ENCODE measurements at places on chromosomes 7 and 10.

DNA sequence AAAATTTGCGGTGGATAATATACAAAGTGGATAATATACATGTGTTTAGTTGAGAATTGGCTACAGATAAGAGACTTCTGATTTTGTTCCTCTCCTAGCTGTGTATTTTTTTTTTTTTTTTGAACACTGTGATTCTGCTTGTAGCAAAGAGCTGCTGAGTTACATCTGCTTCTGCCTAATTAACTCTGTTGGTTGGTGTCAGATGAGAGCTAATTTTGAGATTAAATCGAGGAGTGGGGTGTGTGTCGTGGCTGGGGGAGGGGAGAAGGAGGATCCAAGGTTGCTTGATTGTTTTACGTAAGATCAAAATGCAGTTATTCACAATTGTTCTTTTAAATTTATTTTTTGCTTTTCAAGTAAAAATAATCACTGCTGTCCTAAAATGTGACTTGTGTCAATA, 11.3 kb downstream of the KAT6B start:
- H3K4me1 ChIP-seq = peaks cover 30% of the 10 kb centered on the region
- no peak overlapping the region for H3K4me3 ChIP-seq
- DNase-seq = no peak
- H3K27ac ChIP-seq = no peak overlapping the region
- H3K36me3 ChIP-seq = no peaks in the 10 kb centered on the region

DNA sequence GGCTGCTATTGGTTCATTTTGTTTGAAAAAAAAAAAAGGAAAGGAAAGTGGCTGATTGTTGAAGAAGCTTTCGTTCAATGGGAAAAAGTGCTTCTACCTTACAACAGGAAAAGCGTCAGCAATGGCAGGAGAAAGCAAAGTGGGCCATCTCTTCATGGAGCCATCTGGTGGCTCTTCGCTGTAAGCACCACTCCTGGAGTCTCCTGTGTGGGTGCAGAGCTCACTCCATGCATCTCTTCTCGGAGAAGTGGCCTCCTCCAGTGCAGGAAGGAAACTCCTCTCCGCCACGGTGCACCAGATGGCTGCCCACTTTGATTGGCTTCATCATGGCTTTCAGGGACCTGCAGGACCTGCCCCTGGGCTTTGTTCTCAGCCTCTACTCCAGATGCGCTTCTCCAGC, 250.9 kb downstream of the PTEN start:
- H3K4me3 ChIP-seq = no peak overlapping the region
- peak; percentile 58 for DNase-seq
- no peak overlapping the region for H3K27ac ChIP-seq

DNA sequence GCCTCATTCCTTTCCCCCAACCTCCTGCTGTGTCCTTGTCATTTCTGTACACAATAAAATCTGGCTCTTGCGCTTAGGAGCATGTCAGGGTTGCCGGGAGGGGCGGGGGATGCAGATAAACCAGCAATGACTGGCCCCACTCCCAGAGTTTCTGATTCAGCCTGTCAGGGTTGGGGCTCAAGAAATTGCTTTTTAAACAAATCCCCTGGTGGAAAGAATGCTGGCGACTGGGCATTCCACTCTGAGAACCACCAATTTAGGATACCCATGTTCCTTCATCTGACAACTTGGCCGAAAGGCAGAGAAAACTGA, 376.4 kb downstream of the TCERG1L start:
- no peaks in the 10 kb centered on the region for H3K4me1 ChIP-seq
- no peak overlapping the region for H3K27ac ChIP-seq
- no peaks in the 10 kb centered on the region for H3K36me3 ChIP-seq
- H3K27me3 ChIP-seq = no peaks in the 10 kb centered on the region
- no peak for DNase-seq
- no peak overlapping the region for H3K4me3 ChIP-seq

- H3K27ac ChIP-seq = peak overlapping the region; percentile 95
- peaks cover 27% of the 10 kb centered on the region for H3K4me1 ChIP-seq
- peak overlapping the region; percentile 80 for H3K4me3 ChIP-seq
- no peak for DNase-seq
- peaks cover 28% of the 10 kb centered on the region for H3K36me3 ChIP-seq
Measured at GRCh38 chr7:107890493-107890961, 456 bp upstream of the DLD start.

DNA sequence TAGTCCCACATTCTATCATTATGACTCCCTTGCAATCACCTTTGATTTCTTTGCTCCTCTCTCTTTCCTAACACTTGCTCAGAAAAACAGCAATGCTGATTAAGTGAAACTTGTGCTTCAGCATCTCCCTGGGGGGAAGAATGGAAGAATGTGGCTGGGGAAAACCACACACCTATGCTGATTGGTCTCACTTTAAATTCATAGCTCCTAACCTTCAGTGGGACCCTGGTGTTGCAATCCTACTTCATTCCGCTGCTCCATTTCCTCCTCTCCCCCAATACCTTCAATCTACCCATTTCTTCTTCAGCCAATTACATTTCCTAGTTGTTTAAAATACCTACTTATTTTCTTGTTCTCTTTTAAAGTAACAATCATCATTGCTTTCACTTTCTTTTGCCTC, 1166.7 kb upstream of the C7orf33 start:
- no peaks in the 10 kb centered on the region for H3K36me3 ChIP-seq
- no peak for DNase-seq
- H3K27ac ChIP-seq = no peak overlapping the region
- H3K4me3 ChIP-seq = no peak overlapping the region

- no peaks in the 10 kb centered on the region for H3K4me1 ChIP-seq
- H3K27me3 ChIP-seq = no peaks in the 10 kb centered on the region
- no peak overlapping the region for H3K27ac ChIP-seq
Measured at GRCh38 chr7:113730309-113730955, 188.4 kb downstream of the PPP1R3A start.

GRCh38 chr10:89888321-89889070, 187.1 kb downstream of the KIF20B start:
- DNase-seq = peak; percentile 52
- H3K4me3 ChIP-seq = no peak overlapping the region
- H3K27ac ChIP-seq = no peak overlapping the region
- H3K27me3 ChIP-seq = no peaks in the 10 kb centered on the region
- no peaks in the 10 kb centered on the region for H3K36me3 ChIP-seq
- H3K4me1 ChIP-seq = peaks cover 29% of the 10 kb centered on the region

GRCh38 chr7:1662767-1663166, 7.3 kb upstream of the ELFN1 start:
- H3K4me1 ChIP-seq = peaks cover 26% of the 10 kb centered on the region
- DNase-seq = no peak
- no peaks in the 10 kb centered on the region for H3K36me3 ChIP-seq

- H3K4me1 ChIP-seq = peaks cover 36% of the 10 kb centered on the region
- H3K27ac ChIP-seq = no peak overlapping the region
- H3K27me3 ChIP-seq = no peaks in the 10 kb centered on the region
- H3K4me3 ChIP-seq = no peak overlapping the region
- DNase-seq = no peak
Measured at GRCh38 chr10:124532106-124532641, 70.6 kb downstream of the LHPP start.

DNA sequence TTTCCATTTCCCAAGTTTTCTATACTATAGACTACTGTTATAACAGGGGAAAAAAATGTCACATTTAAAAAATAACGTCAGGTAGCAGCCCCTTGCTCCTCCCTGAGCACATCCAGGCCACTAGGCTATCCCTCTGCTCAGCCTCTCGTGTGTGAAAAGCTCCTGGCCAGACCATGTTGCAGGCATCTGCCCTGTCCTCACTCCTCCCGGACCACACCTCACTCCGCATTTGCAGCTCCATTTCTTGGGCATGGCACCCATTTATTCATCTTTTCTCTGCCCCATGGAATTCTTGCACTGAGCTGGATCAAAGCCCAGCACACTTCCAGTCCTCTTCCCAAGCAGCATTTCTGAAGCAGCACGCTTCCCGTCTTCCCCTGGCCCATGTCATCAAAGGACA, 1.4 kb upstream of the GDF2 start:
- H3K27ac ChIP-seq = no peak overlapping the region
- DNase-seq = no peak
- no peaks in the 10 kb centered on the region for H3K4me1 ChIP-seq
- H3K4me3 ChIP-seq = no peak overlapping the region

DNA sequence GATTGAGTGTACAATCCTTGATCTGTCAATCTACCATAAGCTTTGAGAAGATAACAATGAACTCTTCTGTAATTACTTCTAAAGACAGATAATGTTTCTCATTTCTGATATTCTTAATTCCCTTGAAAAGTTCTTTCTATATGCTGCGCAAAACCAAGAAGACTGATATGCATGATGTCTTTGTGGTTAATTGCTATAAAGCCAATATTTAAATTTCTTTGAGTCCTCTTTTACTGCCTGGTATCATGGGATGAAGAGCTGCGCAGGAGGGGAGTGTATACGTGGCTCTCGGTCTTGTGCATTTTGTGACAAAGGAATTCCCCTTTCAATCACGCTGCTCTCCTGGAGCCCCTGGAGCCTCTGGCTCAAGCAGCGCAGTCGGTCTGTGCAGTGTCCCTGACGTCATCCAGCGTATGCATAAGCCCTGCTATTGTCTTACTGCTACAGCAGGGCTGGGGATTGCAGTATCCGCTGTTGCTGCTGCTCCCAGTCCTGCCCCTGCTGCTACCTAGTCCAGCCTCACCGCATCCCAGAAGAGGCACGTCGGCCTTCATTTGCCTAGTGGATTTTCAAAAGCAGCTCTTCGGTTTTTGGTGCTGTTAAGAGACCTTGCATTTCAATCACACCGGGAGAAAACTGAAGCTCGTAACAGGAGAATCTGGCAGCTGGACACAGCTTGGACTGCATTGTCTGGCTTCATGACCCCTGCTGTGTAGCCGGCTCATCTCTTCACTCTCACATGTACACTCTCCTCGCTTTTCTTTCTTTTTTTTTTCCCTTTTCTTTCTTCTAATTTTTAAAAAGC, 66.7 kb downstream of the ST7 start:
- no peak overlapping the region for H3K4me3 ChIP-seq
- no peak for DNase-seq
- H3K36me3 ChIP-seq = no peaks in the 10 kb centered on the region
- H3K27ac ChIP-seq = no peak overlapping the region
- no peaks in the 10 kb centered on the region for H3K27me3 ChIP-seq

DNA sequence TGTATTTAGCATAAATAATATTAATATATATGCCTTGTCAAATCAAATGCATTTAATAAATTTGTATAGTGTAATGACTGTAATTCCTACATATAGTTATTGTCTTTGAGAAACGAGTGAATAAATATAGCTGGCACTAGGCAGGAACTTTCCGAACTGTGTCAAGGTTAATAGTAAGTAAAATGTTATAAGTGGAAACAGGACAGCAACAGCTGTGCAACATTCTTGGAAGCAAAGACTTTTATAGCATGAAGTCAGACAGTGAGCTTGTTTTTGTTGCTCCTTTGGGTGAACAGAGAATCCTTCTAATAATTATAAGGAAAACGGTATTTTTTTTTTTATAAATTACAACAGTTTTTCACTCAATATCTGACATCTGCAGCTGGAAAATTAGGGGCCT, 14.0 kb upstream of the EXOC6 start:
- H3K36me3 ChIP-seq = no peaks in the 10 kb centered on the region
- no peak overlapping the region for H3K27ac ChIP-seq
- peaks cover 14% of the 10 kb centered on the region for H3K4me1 ChIP-seq
- no peak for DNase-seq

GRCh38 chr7:152411389-152411788, 24.4 kb downstream of the KMT2C start:
- DNase-seq = no peak
- H3K27me3 ChIP-seq = no peaks in the 10 kb centered on the region
- no peaks in the 10 kb centered on the region for H3K4me1 ChIP-seq
- H3K36me3 ChIP-seq = no peaks in the 10 kb centered on the region
- no peak overlapping the region for H3K4me3 ChIP-seq
- H3K27ac ChIP-seq = no peak overlapping the region

GRCh38 chr7:54565432-54565831, 23.3 kb downstream of the VSTM2A start:
- H3K36me3 ChIP-seq = no peaks in the 10 kb centered on the region
- no peaks in the 10 kb centered on the region for H3K4me1 ChIP-seq
- no peak for DNase-seq
- H3K4me3 ChIP-seq = no peak overlapping the region

DNA sequence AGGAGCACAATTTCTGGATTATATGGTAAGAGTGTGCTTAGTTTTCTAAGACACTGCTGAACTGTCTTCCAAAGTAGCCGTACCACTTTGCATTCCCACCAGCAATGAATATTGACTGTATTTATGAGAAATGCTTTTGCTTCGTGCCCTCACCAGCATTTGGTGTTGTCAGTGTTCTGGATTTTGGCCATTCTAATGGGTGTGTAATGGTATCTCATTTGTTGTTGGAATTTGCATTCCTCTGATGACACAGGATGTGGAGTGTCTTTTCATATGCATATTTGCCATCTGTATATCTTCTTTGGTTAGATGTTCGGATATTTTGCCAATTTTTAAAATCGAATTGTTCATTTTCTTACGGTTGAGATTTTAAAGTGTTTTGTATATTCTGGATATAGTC, 558.5 kb upstream of the FZD8 start:
- H3K4me3 ChIP-seq = no peak overlapping the region
- DNase-seq = no peak
- no peaks in the 10 kb centered on the region for H3K4me1 ChIP-seq
- H3K27ac ChIP-seq = no peak overlapping the region
- H3K36me3 ChIP-seq = no peaks in the 10 kb centered on the region

DNA sequence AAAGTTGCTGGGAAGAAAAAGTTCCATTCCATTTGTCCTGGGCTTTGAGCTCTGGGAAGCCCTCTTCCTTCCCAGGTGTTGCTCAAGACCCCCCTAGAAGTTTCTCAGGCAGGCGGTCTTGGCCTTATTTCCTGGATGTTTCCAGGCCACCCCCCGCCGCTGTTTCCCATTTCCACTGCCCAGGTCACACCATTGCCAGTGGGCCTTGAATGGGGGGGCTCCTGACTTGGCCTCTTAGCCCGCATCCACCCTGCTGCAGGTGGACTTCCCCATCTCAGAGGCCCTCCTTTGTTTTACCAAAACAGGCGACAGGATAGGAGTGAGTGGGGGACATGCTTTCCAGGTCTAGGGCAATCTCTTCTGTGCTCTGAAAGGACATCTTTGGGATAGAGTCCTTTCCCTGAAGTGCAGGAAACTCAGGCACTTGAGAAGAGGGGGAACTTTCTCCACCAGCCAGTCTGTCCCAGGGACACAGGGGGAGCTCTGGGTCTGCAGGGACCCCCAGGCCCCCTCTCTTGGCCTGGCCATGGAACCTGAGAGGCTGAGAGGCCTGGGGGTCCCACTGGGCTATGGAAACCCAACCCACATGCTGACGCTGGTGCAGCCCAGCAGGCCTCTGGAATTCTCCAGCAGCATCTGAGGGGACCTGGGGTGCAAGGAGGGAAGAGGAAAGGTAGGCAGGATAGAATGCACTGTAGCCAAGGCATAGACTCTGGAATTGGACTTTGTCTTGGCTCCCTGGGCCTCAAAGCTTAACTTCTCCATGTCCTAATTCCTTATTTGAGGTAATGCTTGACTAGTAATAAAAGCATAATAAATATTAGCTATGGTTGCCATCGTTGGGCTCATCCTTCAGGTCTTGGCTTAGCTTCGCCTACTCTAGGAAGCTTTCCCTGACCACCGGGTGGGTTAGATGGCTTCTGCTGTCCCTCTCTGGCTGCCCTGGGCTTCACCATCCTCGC, 17.6 kb downstream of the NEURL1 start:
- no peak for DNase-seq
- H3K4me1 ChIP-seq = peaks cover 2% of the 10 kb centered on the region
- H3K27ac ChIP-seq = no peak overlapping the region
- H3K36me3 ChIP-seq = no peaks in the 10 kb centered on the region
- H3K27me3 ChIP-seq = no peaks in the 10 kb centered on the region
- no peak overlapping the region for H3K4me3 ChIP-seq

Measured in CD14-positive monocyte (primary cell).